Fibroblast of skin of scalp (primary cell): ENCODE measurements at places on chromosomes 3 and 15.

GRCh38 chr15:35665896-35666536, 120.1 kb upstream of the DPH6 start:
- DNase-seq: no peak

GRCh38 chr3:76864355-76864754, 175.5 kb upstream of the ROBO2 start:
- DNase-seq: no peak

DNA sequence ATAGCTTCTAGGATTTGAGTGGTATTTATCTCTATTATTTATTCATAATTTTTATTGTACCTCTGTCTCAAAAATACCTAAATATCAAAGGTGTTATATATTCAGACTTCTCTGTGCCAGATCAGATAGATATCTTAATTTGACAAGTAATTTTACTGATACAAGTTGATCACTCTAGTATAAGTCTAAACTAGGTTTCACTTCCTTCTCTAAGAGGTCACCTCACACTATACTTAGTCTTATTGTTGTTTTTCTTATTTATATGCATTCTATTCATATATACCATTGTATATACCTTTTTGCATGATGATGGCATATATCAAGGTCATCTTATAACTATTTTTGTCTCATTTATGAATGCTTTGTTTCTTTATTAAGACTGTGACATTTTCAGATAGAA, 26.4 kb upstream of the HGD start:
- no peak for DNase-seq

DNA sequence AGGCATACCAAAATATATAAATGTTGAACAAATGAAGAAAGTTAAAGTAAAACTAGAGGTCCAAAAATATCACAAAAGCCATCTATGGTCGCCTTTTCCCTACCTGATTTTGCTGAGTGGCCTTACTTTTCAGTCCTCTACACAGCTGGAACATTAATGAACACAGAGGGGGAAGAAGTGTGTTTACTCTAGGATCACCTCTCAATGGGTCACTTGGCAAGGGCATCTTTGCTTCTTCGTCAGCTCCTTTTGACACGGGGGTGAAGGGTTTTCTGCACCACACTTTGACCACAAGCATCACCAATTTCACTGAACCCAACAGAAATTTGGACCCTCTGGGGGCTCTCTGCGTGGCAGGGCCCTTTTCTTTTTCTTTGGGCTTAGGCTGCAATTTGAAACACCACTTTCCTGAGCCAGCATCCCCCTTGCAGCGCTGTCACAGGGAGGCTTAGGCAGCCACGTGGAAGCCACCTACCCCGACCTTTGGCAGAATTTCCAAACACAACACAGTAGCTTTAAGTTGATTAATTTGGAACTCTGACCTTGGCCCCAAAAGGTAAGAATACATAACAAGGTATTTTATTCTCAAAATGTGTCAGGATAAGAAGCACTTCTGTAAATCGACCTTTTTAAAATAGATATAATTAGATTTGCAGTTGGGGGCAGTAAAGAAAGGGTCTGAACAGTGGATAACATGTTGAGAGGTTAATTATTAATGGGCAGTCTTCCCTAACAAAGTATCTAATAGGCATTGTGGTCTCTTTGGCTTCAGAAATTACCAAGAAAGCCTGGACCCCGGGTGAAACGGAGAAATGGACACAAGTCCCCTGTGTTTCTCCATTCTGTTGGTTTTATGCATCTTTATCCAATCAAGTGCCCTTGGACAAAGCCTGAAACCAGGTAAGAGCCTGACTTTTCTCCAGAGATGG, at the start of gene LIPC:
TSS of gene LIPC (plus strand) at position 771 of the 929 bp plus-strand sequence. CDS start at position 813, 42 bp downstream.
- DNase-seq: no peak

DNA sequence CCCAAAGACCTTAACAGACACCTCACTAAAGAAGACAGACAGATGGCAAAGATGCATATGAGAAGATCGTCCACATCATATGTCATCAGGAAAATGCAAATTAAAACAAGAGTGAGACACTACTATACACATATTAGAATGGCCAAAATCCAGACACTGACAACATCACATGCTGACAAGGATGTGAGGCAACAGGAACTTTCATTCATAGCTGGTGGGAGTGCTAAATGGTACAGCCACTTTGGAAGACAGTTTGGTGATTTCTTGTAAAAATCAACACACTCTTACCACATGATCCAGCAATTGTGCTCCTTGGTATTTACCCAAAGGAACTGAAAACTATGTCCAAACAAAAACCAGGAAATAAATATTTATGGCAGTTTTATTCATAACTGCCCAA, 17.6 kb downstream of the CHDH start:
- no peak for DNase-seq

DNA sequence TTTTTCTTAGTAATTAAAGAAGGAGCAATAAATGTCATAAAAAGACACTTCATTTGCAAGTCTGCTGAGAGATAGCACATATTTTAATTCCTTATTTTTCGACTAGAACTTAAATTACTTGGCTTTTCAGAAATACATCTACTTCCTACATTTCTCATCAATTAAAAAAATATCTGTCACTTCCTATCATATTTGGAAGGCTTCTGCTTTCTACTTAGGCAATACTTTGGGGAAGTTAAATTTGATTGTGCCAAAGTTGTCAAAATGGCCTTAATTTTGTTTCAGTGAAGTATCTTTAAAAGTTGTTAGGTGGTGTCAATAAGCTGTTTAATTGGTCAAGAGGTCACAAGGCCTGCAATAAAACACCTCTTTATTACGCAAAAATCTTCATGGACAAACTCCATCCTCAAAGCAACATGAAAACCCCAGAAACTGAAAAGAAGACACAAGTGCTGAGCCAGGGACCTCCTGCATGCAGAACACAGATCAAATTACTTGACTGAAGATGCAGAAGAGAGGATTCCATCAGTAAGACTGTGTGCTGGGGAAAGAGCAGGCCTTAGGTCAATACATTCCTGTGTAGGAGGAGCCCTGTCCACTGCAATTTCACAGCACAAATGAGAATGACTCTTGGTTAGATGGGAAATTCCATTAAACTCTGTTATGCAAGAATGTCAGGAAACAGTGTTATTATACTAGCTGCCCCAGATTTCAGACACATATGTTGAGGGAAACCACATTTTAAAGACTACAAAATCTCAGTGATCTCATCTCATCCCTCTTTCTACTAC, 48.0 kb upstream of the FSTL1 start:
- DNase-seq: peak; percentile 99

- DNase-seq: peak; percentile 26
These were observed 54.5 kb upstream of the VGLL3 start for GRCh38 chr3:87045473-87045872.

DNA sequence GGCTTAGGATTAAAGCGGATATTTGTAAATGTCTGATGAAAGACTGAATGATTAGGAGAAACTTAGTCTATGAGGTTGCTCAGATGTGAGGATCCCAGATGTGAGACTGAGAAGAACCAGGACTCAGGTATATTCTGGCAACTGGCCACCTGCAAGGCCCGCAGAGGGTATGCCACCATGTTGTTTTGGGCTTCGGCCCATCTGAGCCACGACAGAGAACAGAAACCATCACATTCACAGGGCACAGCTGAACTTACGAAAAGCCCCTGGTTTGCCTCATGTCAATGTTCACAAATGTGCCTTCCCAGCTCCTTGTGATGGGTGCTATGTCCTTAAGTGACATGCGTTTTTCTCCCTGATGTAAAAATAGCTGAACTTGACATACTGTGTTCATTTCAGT, 412.5 kb upstream of the RORA start:
- DNase-seq: no peak

- no peak for DNase-seq
These were observed 440.2 kb downstream of the CNTN6 start for GRCh38 chr3:1532935-1533606.

DNA sequence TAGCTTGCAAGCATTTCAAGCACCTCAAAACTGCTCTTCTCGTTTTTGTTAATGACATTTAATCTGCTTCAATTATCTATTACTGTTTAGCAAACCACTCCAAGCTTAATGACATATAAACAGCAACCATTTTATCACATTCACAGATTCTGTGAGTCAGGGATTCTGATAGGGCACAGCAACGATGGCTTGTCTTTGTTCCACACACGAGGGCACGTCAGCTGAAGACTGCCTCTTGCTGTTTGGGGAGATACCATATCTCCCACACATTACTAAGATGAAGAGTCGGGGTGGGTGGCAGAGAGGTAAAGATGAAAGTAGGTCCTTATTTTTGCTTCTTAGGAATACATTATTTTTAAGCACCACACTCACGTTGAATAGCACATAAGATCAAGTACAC, 19.3 kb downstream of the CPOX start:
- DNase-seq: no peak

GRCh38 chr3:193776626-193777358, 183.8 kb downstream of the OPA1 start:
- no peak for DNase-seq

- no peak for DNase-seq
These were observed 736.0 kb upstream of the GRM7 start for GRCh38 chr3:6124875-6125274.

DNA sequence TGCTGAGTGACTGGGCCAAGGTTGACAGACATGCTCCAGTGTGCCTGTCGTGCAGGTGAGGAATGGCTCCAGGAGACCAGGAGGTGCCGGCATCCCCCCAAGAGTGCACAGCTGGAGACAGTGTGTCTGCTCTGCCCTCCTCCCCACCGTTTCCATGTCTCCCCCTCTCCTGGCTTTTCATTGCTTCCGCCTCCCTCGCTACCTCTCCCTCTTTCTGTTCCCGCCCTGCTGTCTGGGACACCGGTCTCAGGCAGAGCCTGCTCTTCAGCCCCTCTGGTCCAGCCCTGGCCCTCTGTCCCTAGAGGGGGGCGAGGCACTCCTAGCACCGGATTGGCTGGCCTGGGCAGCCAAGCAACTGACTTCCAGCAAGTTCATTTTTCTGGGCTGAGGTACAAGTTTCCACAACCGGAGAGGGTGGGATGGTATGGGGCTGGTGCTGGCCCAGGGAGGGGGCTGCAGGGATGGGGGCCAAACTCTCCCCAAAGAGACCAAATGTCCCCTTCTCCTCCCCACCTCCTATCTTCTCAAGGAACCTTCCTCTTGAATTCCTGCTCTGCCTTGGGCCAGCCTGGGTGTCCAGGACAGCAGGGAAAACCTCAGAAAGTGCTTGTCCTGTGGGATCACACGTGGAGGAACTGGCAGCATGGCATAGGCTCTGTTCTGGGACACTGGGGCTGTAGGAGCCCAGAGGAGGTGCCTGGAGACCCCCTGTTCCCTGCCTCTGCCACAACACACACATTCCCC, 32.6 kb downstream of the PRKCD start:
- no peak for DNase-seq

DNA sequence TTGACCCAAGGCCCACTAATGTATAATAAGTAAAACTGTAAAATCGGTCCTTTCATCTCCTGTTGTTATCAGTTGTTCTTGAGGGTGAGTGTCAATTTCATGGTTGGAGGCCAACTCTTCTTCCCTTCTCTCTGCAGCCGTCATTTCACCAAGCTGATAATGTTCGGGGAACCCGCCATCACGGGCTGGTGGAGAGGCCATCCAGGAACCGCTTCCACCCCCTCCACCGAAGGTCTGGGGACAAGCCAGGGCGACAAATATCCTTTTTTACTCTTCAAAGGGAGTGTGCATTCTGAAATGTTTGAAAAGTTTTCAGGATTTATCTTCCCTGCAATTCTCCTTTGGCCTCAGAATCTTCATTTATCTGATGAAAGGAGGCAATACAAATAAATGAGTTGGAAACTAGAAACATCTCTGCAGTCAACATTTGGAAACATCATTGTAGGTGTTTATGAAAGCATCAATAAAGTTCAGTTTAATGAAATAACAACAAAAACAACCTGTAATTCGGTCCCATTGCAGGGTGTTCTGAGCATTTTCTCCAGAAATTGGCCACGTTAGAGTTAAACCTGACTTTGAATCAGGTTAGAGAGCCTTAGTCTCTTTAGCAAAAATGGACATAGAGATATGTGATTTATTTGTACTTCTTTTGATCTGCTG, 63.9 kb downstream of the CRTC3 start:
- no peak for DNase-seq

DNA sequence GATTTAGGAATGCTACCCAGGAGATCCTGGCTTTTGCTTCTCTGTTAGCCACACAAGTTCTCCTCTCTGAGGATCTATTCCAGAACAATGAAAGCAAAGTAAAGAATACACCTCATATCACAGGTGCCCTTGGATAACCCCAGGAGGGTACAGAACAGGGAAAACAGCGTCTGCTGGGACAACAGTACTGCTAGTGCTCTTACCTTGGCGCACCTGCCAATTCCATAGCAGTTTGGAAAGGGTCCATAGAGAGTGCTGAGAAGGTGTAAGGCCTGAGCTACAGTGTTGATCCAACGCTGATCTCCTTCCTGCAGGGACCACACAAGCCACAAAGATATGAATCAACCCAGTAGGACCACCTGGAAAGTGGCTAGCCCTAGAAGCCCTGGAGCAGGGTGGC, 12.9 kb upstream of the PRC1 start:
- DNase-seq: no peak

GRCh38 chr15:72397796-72398588, at the start of gene TMEM202:
TSS of gene TMEM202 (plus strand) at chr15:72398305. CDS start at chr15:72398327, 22 bp downstream.
- DNase-seq: no peak

- no peak for DNase-seq
These were observed 76.5 kb downstream of the B3GALNT1 start for GRCh38 chr3:161028555-161029153.

GRCh38 chr3:178271740-178272387, 264.4 kb upstream of the KCNMB2 start:
- DNase-seq: no peak

DNA sequence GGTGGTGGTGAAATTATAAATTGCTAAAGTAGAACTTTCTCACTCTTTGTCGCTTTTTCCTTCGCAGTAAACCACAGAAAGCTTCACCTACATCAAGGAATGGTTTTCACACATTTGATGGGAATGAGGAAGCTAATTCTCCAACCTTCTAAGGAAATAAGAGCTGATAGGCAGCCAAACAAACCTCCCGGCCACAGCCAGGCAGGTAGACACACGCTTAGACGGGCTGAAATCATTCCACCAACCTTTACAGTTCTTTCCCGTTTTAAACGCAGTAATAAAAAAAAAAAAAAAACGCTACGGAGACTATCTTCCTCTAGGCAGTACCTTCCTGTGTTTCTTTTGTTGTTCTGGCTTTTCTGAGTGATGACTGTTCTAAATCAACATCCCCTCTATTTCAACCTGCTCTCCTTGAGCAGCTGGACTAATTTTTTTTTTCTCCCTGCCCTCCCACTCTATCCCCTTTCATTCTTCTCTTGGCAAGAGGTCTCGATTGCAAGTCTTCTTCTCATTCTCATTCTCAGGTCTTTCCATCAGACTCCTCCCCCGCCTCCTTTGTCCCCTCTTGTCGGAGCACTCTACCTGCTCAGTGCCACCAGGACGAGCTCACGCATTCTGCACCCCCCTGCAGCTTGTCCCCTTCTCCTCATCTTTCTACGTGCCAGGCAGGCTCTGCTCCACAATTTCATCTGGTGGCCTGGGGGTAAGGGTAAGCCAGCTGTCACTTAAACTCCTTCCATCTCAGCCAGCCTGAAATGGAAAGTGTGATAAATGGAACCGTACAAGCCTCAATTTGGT, 391.1 kb upstream of the MDFIC2 start:
- no peak for DNase-seq

GRCh38 chr15:88142121-88142520, 114.4 kb downstream of the NTRK3 start:
- no peak for DNase-seq
